GM03348 (cell line): ENCODE measurements at places on chromosomes 11 and 22.

- DNase-seq = peak; percentile 83
Measured at GRCh38 chr11:72041364-72042063, 38.8 kb downstream of the NUMA1 start.

DNA sequence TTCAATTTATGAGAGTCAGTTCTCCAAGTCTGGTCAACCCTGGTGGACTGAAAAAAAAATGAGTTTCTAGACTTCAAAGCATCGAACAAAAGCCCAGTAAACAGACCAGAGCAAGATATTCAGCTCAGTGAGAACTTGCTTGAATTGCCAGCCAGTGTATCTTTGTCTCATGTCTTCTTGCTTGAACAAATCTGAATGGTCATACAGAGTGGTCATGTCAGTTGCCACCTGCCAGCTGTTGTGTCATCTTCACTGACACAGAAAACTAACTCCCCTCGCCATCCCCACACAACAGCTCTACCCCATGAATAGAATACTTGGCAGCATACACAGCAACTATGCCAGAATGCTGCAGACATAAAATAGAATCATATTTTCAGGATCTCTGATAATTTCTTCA lies 27.5 kb upstream of the CALCB start:
- no peak for DNase-seq

GRCh38 chr11:20157728-20158127 lies 2.5 kb downstream of the DBX1 start:
- no peak for DNase-seq

DNA sequence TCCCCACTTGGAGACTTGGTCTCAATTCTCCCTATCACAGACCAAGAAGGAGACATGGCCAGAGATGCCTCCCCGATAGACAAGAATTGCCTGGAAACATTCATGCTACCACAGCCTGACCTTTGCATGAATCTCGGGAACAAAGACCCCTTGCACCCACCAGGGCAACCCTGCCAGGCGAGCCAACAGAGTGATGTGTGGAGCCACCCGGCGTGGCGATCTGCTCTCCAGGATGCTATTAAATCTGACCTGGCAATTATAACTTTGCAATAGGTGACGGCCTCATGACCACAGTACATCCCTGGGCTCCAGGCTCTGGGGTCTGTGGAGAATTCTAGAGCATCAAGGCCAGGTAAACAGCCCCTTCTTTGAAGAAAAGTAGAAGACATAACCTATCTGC lies 31.1 kb upstream of the MN1 start:
- no peak for DNase-seq

DNA sequence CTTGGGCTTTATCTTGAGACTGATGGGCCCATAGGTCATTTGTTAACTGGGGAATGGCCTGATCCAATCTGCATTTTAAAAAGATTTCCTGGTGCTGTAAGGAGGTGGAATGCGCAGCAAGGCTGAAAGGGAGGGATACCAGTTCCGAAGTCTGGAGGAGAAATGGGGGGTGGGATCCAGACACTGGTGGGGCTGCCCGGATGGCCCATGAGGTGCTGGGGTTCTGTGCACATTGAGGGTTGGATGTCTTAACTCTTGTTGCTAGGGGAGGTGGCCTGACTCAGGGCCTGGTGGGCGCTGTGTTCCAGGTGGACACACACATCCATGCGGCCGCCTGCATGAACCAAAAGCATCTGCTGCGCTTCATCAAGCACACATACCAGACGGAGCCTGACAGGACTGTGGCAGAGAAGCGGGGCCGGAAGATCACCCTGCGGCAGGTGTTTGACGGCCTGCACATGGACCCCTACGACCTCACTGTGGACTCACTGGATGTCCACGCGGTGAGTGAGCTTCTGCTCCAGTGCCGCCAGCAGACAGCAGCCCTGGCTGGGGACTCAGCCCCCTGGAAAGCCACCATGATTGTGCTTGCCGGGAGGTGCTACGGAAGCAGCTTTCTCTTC lies 38.1 kb downstream of the AMPD3 start:
- no peak for DNase-seq

- no peak for DNase-seq
Measured at GRCh38 chr11:110096496-110096895, 3.3 kb downstream of the ZC3H12C start.

- DNase-seq = peak; percentile 87
Measured at GRCh38 chr11:19071255-19071654, 10.7 kb upstream of the MRGPRX2 start.

DNA sequence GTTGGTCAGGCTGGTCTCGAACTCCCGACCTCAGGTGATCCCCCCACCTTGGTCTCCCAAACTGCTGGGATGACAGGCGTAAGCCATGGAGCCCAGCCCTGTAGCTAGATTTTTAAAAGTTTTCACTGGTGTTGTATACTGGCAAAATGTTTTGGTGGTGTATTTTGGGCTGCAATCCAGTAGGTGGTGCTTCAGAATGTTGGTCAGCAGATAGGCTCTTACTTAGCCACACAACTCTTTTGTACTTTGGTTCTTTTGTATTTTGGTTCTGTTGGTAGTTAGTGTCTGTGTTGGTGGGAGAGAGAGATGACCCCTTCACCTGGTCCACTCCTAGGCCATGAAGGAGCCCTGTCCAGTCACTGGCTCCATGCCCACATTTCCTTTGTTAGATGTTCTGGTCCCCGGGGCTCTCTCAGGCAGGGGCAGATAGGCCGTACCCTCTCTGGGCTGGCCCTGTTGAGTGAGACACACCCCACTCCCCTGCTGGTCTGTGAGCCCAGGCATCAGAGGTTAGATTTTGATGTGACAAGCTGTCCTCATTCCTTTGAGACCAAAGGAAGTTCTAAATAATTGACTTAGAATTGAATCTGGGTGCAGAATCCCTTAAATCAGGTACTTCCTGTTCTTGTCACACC lies 123.8 kb downstream of the DDX10 start:
- peak; percentile 41 for DNase-seq

DNA sequence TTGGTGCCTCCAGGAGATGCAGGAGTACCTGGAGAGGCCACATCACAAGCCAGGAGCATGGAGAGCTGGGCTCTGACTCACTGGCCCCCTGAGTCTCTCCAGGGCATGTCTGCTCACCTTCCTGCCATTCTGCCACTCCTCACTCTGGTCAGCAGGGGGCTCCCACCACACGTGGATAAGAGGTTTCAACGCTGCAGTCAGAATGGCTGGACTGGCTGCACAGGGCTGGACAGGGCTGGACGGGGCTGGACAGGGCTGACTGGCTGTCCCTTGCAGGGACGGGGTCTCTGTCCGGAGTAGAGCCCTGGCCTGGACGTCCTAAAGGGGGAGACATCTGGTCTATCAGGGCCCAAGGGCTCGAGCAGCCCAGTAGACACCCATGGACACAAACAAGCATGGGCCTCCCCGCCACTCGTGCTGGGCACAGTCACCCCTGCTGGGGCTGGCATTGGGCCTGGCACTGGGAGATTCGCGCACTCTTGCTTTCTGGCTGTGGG lies 34.6 kb downstream of the CYTH4 start:
- DNase-seq = peak; percentile 93

DNA sequence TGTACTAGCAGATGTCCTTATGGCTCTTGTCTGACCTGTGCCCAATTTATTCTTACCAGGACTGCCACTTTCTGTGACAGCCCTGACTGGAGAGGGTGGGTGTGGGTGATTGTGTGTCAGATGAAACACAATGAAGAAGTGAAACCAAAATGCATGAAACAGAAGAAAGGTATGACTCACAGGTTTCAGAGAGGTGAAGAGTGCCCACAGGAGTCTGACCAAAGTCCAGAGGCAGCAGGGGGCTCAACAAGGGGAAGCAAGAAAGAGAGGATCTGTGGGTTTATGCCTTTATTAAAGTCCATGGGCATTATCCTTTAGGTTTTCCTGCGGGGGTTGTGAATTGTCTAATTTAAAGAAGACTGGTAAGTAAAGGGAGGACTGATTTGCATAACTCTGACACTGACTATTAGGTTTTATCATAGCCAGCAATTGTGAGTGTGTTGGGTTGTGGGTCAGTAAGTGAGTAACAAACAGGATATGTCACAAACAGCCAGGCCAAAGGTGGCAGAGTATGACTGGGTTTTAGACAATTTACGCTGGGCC lies 3.9 kb upstream of the OR4C6 start:
- DNase-seq = no peak

- DNase-seq = no peak
Measured at GRCh38 chr11:128476729-128477128, 110.6 kb downstream of the ETS1 start.

DNA sequence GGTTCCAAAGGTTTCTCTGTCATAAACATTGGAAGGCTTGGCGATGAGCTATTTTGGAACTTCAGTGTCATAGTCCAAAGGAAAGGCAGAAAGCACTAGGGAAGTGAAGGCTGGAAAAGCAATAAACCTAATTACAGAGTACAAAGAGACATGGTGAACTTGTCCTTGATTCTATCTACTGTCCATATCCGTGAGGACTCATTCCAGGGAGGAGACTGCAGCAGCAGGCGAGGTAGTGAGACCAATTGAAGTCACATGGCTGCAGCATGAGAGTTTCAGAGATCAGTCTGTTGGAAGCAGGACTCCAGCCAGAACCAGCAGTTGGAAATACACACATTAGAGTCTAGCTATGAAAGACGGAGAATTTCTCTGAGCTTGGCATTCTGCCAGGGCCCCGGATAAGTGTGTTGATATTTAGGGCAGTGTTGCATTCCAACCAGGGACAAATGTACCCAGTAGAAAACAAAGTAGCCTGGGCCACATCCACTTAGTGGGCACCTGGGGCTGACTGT lies 54.1 kb upstream of the ARHGAP42 start:
- DNase-seq = no peak

DNA sequence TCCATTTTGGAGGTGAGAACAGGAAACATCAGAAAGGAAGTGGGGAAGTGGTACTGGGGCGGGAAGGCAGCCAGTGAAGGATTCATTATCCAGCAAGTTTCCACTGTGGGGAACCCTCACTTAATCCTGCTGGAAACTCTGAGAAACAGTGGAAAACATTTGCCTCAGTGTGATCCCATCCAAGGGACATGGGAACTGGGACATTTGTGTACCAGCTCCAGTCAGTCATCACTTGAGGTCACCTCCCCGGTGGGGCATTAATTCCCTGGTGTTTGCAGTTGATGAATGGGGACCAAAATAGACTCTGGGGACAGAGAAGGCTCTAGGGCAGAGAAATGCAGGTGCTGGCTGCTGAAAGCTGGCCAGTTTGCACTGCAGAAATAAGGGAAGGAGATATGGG lies 599.9 kb downstream of the BUD13 start:
- no peak for DNase-seq
